ENCODE measurements at places on chromosomes 12 and 14. TPM values are rescaled to one million over a fixed set of nuclear protein-coding genes. Genes with fewer than 3 reads are reported as not detected.

SAMD4A gene
- 7.6 TPM for total RNA-seq

NELL2 gene
- not detected for total RNA-seq

HNRNPA1 gene
- total RNA-seq = 3,025 TPM

GPRC5D gene
- not detected for total RNA-seq

CABP1 gene
- 0.22 TPM for total RNA-seq

YY1 gene
- 71.1 TPM for total RNA-seq

MYH6 gene
- total RNA-seq = 0.02 TPM

CCDC177 gene
- not detected for total RNA-seq

RNASE13 gene
- total RNA-seq = not detected

NOC4L gene
- 63.3 TPM for total RNA-seq

IL22 gene
- total RNA-seq = not detected

TUNAR gene
- total RNA-seq = not detected
